ENCODE measurements at places on chromosomes 1 and 21.

GRCh38 chr1:30371888-30372791 lies 351.2 kb downstream of the MATN1 start:
- no peak for DNase-seq

GRCh38 chr1:156100205-156100995 lies 14.1 kb upstream of the LMNA start:
- peak; percentile 15 for DNase-seq

DNA sequence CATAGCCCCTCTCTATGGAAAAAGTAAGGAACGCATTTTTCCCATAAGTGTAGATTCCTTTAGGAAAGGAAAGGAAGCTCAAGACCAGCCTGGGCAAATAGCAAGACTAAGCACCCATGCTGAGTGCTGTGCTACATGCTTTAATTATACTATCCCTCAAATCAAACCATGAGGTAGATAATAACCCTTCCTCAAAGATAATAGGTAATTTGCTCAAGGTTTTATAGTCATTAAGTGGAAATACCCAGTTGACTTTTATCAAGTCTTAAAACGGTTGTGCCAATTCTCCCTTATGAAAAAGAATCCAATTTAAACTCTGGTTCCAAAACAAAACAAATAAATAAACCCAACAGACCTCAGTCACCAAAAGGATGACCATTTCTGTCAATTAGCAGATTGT lies 3.4 kb downstream of the KIAA0319L start:
- DNase-seq: no peak

GRCh38 chr1:6028042-6028850 lies 17.4 kb upstream of the KCNAB2 start:
- DNase-seq: no peak

GRCh38 chr1:185401019-185401418 lies 84.0 kb upstream of the IVNS1ABP start:
- DNase-seq: no peak
